Fibroblast of the conjunctiva (primary cell): ENCODE measurements at places on chromosomes 4 and X.

DNA sequence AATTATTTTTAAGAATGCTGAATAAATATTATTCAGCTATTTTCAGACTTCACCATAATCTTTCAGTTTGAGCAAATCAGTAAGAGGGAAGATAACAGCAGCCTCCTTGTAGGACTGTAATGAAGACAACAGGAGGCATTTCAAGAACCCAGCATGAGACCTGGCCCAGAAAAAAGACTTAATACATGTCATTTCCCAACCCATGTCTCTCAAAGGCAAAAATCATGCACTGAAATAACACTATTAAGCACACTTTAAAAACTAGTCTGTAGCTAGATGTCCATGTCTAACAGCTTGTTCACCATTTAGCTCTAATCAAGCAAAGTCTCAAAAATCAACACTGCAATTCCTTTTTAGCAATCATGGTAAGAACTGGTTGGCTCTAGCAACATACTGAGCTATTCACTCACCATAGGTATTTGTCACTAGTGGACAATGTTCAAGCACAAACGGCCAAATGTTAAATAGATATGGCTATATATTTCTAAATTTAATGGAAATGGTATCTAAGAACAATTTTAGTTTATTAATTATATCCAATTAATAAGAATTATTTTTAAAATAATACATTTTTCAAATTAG is 109.9 kb downstream of the WDFY3 start:
- DNase-seq, result no peak

DNA sequence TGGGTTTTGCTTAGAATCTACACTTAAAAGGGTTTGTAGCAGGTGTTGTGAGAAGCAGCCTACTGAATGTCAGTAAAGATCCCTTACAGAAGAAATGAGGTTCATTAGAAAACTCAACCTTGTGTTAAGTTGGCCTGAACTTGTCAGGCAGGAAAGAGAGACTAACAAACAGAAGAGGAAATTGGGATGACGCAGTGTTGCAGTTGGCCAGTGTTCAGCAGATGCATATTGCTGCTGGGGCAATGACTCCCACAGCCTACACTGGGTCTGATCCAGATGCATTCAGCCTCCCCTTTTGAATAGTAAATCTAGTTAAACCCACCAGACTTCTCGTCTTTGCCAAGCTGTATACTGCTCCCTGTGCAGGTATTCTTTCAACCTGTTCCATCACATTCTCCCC is 409.4 kb downstream of the UBE2NL start:
- no peak for DNase-seq

DNA sequence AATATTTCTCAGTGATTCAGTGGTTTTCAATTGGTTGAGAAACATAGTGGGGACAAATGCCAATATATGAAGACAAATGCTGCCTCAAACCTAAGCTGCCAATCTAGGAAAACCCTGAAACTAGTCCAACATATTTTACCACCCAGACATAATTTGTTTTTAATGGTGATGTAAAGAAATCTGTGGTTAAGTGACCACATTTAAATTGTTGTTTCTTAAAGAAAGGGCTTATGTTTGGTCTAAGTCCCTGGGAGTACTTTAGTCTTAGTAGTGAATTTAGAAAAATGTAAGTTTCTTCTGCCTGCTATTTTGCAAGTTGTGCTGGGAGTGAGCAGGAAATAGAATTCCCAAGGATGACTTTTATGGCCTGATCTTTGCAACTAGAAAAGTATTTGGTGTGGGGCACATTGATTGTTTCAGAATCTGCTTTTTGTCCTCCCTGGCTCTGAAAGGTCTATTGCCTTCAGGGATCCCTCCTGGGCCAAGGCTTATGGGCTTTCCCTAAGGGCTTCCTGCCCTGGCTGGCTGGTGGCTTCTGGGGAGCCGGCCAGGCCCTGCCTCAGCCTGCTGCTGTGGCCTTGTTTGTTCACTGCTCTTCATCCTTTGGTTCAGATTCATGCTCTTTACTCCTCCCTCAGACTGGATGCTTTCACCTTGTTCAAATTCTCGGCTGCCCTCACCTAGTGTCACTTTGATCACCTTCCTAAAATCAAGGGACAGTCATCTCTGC is 169.8 kb upstream of the JADE1 start:
- no peak for DNase-seq

DNA sequence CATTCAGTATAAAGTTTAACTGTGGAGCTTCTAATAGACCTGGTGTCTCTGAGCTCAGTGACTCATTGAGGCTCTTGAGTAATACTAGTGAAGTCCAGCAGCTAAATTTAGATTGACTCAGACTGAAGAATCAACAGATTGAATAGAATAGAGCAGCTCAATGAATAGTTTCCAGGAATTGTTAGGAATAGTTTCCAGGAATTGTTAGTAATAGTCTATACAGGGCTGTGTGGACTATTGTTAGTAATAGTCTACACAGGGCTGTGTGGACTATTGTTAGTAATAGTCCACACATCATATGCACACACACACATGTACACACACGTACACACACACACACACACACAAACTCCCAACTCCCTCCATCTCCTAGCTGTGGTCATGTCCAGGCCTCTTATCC is 3.0 kb downstream of the GIMD1 start:
- peak; percentile 70 for DNase-seq

- no peak for DNase-seq
Observed at GRCh38 chr4:8037150-8037769, 97.6 kb upstream of the AFAP1 start.

- DNase-seq, result no peak
Observed at GRCh38 chr4:88101165-88101564, 57.3 kb downstream of the ABCG2 start.

- DNase-seq, result no peak
Observed at GRCh38 chr4:109969919-109970318, 57.2 kb downstream of the EGF start.

DNA sequence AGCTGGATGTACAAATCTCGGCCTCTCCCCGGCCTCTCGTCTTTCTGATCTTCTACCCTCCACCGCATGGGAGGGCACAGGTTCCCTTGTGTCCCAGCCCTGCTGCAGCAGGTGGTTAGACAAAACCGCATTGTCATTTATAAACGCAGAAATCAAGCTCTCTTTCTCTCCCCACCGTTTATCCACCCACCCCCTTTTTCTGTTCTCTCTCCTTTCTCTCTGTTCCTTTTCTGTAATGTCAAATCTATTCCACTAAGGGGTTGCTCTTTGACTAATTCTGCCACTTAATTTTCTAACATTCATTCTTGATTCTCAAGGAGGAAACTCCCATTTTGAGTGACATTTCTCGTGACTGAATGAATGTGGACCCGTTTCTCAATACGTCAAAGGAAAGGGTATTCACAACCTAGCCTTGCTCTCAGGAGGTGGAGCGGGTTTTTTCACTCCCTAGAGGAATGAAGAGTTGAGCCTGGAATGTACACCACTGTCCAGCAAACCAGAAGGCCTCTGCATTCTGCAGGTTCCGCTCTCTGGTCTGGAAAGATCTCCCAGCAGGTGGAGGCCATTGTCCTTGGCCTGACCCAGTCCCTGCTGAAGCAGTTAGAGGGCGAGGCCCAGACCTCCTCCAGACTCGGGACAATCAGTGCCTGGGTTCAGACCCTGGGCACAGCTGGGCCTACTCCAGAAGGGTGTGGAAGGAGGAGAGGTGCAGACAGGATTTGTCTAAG is 70.9 kb upstream of the ENPP6 start:
- no peak for DNase-seq

DNA sequence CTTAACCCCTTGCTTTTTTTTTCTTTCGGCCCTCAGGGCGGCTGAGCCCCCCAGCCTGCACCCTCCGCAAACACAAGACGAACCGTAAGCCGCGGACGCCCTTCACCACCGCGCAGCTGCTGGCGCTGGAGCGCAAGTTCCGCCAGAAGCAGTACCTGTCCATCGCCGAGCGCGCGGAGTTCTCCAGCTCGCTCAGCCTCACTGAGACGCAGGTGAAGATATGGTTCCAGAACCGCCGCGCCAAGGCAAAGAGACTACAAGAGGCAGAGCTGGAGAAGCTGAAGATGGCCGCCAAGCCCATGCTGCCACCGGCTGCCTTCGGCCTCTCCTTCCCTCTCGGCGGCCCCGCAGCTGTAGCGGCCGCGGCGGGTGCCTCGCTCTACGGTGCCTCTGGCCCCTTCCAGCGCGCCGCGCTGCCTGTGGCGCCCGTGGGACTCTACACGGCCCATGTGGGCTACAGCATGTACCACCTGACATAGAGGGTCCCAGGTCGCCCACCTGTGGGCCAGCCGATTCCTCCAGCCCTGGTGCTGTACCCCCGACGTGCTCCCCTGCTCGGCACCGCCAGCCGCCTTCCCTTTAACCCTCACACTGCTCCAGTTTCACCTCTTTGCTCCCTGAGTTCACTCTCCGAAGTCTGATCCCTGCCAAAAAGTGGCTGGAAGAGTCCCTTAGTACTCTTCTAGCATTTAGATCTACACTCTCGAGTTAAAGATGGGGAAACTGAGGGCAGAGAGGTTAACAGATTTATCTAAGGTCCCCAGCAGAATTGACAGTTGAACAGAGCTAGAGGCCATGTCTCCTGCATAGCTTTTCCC is 3.4 kb downstream of the MSX1 start:
- DNase-seq, result no peak

DNA sequence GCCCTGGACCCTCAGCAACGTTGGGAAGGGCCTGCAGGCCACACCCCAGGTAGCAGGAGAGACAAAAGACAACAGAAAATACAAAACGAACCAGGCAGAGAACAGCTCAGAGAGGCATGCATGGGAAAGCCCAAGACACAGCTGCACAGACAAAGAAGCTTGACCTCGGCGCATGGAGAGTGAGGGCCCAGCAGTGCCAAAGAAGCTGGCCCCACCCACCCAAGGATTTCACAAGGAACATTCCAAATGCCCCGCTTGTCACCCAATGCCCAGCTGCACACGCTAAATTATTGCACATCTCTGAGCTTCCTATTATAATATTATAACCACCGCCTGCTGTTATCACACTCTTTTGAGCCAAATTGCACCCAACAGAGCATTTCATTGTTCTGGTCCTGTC is 147.7 kb upstream of the TBL1X start:
- DNase-seq, result no peak

DNA sequence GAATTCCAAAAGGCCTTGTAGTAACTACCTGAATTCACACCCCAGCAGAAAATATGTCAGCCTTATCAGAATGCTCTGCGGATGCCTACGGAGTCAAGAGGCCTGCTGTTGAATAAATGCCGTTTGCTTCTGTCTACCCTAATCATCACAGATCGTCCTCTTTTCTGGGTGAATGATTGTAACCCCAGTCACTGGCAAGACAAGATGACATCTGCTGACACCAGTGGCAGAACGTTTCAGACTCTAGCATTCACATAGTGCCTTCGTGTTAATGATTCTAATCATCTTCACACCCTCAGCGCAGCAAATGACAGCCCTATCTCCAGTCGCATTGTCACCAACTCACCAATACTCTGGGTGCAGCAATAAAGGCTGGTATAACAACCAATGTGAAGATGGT is 89.1 kb upstream of the MAP3K15 start:
- DNase-seq, result no peak

DNA sequence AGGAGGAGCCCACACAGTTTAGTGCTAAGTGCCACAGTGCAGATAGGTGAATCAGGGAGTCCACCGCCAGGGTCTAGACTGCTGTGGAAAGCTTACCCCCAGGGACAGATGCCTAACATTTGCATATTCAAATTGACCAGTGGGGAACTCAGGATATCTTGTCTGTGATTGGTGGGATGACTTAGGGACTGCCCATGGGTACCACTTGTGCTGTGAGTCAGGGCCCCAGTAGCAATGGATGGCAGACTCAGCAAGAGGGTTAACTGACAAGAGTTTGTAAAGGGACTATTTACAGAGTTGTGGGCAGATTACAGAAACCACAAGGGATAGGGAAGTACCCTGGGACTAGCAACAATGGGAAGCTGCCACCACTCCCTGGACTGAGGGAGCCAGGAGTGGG is 282.1 kb downstream of the BCOR start:
- DNase-seq, result no peak

DNA sequence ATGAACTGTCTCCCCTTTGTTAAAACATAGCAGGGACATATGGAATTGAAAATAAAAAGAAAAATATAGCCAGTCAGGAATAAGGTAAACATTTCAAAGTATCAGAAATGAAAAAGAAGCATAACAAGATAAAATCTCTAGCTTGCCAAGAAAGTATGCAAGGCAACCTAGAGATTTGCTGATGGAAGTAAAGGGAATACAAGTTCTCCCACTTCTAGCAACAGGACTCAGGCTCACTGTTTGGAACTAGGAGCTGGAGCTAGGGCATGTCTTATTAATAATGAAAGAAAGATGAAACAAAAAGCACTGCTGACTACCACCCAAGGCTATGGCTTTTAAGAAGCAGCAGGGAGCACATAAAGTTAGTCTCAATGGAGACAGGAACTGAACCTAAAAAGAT is 18.2 kb downstream of the ANKRD50 start:
- DNase-seq, result no peak

GRCh38 chr4:182937268-182938204 is 20.4 kb upstream of the DCTD start:
- no peak for DNase-seq

- no peak for DNase-seq
Observed at GRCh38 chr4:170497112-170497511, 407.4 kb upstream of the AADAT start.

DNA sequence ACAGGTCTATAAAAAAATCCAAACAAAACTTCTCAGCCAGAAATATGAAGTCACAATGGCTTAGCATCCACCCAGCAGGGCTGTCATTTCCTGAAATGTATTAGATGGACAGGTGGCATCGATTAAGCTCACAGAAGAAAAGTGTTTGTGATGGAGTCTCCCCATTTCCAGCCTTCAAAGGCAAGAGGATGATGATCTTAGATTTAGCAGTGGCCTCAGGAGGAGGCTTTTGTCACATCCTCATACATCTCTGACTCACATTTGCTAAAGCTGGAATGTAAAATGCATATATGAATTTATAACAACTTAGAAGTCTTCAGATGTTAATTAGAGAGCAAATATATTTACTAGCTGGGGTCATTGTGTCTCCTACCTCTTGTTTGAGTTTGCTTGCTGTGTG is 441.9 kb downstream of the SPRY1 start:
- no peak for DNase-seq

DNA sequence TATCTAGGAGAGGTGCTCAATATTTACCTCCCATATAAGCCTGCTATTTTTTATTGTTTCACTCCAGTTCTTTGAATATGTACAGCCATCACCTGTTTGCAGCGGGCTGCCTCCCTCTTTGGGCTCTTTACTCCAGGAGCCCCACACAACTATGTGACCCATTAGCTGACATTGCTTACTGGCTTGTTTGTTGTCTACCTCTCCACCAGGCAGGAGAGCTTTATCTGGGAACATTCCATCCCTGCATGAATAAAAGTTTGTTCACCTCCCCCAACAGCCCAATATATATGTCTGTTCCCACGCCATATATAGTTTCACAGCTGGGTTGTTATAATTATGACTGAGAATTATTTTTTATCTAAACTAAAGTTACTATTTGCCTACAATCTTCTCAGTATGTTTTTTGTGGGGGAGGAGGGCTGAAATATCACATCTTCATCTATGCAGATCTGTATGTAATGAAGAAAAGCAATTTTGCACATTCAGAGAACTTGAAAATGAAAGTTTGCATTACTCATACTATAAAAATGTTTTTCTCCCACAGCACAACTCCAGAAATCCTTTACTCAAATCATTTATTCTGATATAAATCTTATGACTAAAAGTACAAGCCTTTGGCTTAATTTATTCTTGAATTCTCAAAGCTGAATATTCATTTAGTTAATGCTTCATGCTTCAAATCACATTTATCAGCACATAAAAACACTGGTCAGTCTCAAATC is 61.2 kb upstream of the DAPP1 start:
- DNase-seq, result no peak

- no peak for DNase-seq
Observed at GRCh38 chr4:37516057-37516775, 170.0 kb downstream of the RELL1 start.
